ENCODE measurements at places on chromosomes 1 and 21.

DNA sequence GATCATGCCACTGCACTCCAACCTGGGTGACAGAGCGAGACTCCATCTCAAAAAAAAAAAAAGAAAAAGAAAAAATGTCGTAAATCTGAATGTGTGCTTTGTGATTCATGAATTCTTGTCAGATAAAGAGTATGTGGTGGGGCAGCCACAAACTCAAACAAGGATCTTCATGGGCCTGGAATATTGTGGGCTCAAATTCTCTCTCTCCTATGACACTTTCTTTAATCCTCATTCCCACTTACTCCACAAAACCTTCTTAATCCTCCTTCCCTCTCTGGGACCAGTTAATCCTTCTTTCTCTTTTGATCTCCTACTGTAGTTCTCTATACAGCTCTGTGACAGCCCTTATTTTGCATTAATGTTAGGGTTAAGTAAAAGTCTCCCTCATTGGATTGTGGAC is 112.3 kb downstream of the AK5 start:
- DNase-seq: peak; percentile 85

DNA sequence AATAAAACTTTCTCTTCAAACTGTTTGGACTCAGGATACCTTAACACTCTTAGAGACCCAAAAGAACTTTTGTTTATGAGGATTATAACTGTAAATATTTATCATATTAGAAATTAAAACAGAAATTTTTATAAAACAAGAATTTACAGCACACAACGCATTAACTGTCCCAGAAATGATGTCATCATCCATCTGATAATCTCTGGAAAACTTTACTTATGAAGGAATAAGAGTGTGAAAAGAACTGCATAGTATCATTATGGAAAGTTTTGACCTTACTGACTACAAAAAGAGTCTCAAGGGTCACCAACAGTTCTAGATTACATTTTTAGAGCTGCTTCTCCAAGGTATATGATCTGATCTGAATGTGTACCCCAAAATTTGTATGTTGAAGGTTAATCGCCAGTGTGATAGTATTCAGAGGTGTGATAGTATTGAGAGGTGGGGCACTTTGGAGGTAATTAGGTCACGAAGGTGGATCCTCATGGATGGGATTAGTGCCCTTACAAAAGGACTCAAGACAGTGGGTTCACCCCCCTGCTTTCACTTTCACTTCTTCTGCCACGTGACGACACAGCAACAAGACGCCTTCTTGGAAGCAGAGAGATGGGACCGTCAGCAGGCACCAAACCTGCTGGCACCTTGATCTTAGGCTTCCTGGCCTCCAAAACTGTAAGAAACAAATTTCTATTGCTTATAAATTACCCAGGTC is 95.7 kb upstream of the NR5A2 start:
- peak; percentile 11 for DNase-seq

- peak; percentile 42 for DNase-seq
Observed at GRCh38 chr1:155070721-155071569, 7.4 kb downstream of the EFNA4 start.

DNA sequence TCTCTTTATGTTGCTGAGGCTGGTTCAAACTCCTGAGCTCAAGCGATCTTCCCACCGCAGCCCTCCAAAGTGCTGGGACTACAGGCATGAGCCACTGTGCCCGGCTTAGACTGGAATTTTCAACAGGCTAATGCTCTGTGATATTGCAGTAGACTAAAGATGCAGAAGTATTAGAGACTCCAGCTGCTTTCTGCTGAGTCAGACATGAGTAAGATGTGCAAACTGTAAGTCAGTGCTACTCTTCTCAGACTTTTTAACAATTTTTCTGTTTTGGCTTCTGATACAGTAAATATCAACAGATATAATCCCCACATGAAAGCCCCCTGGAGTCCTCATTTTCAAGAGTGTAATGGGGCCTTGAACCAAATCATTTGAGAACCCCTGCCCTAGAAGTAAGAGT is 29.3 kb upstream of the NLRP3 start:
- DNase-seq: peak; percentile 26

DNA sequence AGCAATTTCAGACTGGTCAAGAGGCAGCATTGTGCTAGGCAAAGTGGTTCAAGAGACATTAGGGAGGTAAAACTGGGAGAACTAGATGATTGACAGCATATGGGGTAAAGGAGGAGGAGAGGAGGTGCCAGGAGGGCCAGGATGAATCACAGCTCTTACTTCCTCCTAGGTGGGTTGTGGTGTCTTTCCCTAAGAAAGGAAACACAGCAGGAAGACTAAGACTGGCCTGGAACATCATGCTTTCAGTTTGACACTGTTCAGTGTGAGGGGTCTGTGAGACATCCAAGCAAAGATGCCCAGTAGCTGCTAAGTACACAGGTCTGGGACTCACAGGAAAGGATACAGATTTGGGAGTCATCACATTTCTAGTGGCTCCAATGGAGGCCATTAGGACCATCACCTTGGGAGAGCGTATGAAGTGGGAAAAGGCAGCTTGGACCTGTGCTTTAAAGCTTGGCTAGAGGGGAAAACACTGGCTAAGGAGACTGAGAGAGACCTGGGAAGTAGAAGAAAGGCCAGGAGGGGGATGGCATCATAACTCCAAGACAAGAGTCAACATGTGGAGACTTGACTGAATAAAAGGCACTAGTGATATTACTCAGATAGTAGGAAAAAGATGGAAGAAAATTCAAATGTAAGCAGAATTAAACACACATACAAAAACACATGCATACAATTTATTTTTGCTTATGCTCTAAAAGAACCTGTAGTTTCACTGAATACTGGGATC is 17.3 kb downstream of the CD58 start:
- DNase-seq: no peak

GRCh38 chr1:11483581-11484320 is 4.8 kb downstream of the DISP3 start:
- DNase-seq: no peak

DNA sequence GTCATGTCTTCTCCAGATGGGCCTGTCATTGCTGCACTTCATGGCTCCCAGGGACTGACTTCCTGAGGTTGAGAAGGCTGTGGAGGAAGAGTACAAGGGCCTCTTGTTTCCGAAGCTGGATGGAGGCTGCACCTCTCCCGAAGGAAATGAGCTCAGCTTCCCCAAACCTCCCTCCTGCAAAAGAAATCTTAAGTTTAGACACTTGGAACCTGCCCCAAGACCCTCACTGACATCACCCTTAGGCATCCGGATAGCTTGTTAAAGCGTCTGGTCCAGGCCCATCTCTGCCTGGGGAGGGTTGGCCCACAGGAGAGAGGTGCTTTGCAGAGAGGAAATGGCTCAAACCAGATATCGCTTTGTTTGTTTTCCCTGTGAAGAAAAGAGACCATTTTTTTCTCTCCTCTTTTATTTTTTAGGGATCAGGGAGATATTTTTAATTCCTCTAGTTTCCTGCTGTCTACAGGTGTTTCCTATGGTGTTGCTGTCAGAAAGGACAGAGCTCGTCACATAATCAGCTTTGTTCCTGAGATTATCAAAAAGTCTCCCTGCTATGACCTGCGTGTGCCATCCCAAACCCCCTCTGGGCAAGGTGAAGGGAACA is 25.0 kb downstream of the RCSD1 start:
- no peak for DNase-seq

GRCh38 chr1:27736252-27736651 is 10.5 kb downstream of the FAM76A start:
- DNase-seq: no peak

DNA sequence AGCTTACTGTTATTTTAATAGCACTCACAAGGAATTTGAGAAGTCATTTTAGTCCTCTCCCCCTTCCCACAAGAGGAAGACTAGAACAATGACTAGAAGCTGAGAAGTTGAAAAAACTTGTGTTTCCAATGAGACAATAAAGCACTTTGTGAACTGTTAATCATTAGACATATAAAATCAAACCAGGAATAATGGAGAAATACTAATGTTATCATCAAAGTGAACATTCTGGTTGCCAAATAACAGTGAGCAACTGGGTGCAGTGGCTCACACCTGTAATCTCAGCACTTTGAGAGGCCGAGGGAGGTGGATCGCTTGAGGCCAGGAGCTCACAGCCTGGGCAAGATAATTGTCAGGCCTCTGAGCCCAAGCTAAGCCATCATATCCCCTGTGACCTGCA is 54.0 kb upstream of the RASAL2 start:
- DNase-seq: no peak

DNA sequence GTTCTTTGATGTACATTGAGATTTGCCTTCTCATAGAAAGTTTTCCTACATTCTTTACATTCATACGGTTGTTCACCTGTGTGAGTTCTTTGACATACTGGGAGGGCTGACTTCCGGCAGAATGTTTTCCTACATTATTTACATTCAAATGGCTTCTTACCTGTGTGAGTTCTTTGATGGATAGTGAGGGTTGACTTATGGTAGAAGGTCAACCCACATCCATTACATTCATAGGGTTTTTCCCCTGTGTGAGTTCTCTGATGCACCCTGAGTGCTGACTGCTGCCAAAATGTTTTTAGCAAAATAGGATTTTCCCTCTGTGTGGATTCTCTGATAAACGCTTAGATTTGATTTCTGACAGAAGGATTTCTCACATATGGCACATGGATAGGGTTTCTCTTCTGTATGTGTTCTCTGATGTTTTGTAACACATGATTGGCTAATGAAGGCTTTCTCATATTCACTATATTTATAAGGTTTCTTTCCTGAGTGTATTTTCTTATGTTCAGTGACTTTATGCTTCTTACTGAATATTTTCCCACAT is 37.7 kb downstream of the JMJD4 start:
- DNase-seq: no peak

GRCh38 chr1:52867087-52867863 is 24.7 kb downstream of the ZYG11A start:
- DNase-seq: no peak

GRCh38 chr1:66930823-66931174 is 6.0 kb downstream of the MIER1 start:
- DNase-seq: no peak

Data from fibroblast of skin of scalp (primary cell).